ENCODE measurements at places on chromosomes 2 and 18.

- no peak for DNase-seq
These were observed 29.6 kb downstream of the CYRIA start for GRCh38 chr2:16635791-16636699.

GRCh38 chr2:100978582-100979191, 23.4 kb upstream of the RPL31 start:
- peak; percentile 24 for DNase-seq

- no peak for DNase-seq
These were observed 989.5 kb upstream of the CNTNAP5 start for GRCh38 chr2:123035541-123035940.

- DNase-seq: no peak
These were observed 72.8 kb upstream of the ZEB2 start for GRCh38 chr2:144592500-144593256.

DNA sequence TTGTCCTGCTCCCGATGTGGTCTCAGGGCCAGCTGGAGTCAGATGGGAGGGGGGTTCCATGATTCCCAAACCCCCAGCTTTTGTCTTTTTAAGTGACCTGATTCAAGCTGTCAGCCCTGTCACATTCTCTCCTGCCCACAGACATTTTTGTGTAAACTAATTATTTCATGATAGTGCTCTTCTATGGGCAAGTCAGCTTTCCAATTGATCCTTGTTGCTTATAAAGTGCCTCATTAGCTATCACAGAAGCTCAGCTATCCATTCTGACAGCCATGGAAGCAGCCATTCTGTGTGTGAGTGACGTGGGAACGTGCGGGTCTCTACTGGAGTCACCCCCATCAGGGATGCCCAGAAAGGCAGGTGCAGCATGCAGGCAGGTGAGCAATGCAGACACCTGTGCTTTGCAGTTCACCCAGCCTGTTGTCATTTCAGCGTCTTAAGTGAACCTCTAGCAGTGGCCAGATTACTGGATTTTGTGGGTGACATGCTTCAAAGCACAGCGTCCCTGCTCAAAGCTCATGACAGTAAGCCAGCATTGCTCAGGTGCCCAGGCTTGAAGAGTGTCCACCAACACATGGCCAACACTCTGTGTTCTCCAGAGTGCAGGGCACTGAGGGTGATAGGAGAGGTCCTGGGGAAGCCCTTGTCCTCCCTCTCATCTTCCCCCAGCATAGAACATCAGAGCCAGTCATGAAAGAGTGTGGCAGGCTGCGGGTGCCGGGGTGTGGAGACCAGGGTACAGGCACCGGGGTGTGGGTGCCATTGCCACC, 162.1 kb upstream of the SH3BP4 start:
- no peak for DNase-seq

- DNase-seq: no peak
These were observed 154.4 kb upstream of the EPAS1 start for GRCh38 chr2:46142546-46143428.

- no peak for DNase-seq
These were observed 10.8 kb upstream of the EFHD1 start for GRCh38 chr2:232622563-232622962.

- DNase-seq: no peak
These were observed 142.2 kb downstream of the MAP2 start for GRCh38 chr2:209565896-209566582.

- peak; percentile 97 for DNase-seq
These were observed 157.8 kb upstream of the SLC1A4 start for GRCh38 chr2:64831134-64831976.

DNA sequence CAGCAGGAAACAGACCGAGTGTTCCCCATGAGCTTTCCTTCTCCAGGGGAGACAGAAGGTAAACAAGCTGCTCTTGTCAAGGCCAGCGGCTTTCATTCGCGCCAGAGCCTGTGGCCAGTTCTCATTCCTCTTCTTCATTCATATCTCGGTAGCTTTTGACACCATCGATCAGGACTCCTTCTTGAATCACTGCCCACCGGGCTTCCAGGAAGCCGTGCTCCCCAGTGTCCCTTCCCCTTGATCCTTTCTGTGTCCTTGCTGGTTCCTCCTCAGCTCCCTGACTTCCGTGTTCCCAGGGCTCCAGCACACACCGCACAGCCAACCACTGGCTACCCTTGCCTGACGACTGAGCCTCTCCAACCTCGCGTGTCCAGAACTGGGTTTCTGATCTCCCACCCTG, 14.1 kb downstream of the SLC66A3 start:
- DNase-seq: no peak

GRCh38 chr2:10599921-10600320, 89.9 kb downstream of the NOL10 start:
- DNase-seq: no peak

DNA sequence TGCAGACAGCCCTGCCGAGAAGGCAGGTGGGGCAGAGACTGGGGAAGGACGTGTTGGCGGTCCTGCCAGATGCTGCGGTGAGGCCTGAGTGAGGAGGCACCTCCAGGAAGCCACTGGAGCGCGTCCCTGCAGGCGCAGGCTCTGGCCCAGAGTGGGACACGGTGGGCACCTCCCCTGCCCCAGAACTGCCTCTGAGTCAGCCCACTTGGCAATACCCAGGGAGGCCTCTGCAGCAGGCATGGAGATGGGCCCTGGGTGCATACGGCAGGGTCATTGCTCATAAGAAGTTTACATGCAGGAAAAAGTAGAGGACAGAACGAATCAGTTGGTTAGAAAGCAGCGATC, 195.9 kb downstream of the TFCP2L1 start:
- DNase-seq: no peak

DNA sequence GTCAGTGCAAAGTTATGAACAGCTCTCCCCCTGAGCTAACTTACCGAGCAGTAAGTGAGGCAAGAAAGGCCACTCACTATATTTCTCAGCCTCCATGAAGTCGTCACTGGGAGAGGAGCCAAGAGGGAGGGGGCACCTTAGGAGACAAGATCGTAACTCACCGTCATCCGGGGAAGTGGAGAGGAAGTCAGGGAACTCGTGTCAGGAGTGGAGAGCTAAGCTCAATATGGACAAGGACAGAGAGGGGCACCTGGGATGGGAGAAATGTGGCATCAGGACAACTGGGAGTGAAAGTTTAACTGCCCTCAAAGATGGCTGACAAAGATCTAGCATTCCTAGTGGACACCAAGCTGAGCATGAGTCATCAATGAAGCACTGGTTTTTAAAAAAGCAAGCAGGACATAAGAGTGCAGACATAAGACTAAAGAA, 37.1 kb downstream of the BCL11A start:
- no peak for DNase-seq

- DNase-seq: peak; percentile 77
These were observed 76.7 kb downstream of the TGIF1 start for GRCh38 chr18:3526421-3527354.

DNA sequence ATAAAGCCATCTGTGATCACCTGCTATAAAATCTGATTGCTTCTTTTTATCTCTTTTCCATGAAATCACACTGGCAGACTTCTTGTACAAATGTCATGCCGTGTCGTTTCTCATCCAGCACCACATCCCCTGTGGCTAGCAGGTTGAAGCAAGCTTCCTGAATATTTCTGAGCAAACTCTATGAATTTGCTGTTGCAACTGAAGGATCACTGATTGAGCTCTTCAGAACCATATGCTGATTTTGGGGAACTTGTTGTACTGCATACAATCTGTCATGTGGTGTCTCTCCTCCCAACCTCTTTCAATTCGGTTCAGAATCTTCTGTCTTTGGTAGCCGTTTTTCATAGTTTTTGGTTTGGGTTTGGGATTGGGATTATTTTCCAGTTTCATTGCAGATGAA, 57.7 kb upstream of the RBMS1 start:
- no peak for DNase-seq

GRCh38 chr18:75551071-75551470, 123.6 kb upstream of the SMIM21 start:
- peak; percentile 40 for DNase-seq

DNA sequence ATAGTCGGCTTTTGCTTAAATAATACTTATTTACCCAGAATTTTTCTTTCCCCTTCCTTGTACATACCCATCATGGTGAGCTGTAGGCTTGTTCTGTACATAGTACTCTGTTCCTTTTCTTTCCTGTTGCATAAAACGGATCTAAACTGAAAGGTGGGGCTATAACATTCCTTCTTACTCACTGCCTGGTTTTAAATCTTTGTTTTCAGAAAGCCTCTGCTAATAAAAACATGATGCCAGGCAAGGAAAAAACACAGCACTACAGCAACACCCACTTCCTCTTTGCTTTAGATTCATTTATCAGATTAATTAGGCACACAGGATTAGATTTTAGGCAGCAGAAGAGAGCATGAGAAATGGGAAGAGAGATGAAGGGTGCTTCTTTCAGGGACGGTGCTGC, 19.6 kb upstream of the STON1 start:
- DNase-seq: no peak

GRCh38 chr2:68737711-68738110, 3.1 kb downstream of the ARHGAP25 start:
- peak; percentile 26 for DNase-seq

DNA sequence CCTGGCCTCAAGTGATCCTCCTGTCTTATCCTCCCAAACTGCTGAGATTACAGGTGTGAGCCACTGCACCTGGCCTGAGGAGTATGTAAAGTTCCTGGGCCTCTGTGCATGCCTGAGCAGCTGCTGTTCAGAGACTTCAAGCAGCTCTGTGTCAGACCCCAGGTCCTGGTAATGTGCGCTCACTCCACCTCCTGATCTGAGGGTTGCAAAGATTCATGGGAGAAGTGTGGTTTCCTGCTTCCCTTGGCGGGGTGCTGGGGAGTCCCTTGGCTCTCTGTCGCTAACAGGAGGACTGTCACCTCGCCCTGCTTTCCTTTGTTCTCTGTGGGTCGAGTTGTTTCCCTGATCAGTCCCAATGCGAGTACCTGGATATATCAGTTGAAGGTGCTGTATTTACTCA, 8.6 kb upstream of the IL36A start:
- DNase-seq: no peak

DNA sequence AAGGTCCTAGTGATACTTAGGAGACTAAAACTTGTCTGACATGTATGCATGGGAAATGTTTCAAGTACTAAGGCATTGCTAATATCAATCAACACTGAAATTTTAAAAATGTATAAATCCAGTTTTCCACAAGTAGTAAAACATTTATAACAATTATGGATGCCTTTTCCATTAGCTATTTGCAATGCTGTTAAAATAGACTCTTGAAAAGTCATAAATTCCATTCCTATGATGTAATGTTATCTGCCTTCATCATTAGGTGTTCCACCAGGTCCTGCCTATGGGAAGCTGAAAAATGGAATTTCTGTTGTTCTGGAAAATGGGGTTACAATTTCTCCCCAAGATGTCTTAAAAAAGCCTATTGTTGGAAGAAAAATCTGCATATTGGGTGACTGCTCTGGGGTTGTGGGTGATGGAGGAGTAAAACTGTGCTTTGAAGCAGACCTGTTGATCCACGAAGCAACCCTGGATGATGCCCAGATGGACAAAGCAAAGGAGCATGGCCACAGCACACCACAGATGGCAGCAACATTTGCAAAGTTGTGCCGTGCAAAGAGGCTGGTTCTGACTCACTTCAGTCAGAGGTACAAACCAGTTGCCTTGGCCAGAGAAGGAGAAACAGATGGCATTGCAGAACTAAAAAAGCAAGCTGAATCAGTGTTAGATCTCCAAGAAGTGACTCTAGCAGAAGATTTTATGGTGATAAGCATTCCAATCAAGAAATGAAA, 18.7 kb downstream of the ELAC1 start:
- no peak for DNase-seq

GRCh38 chr2:202032846-202033316, 774 bp upstream of the FZD7 start:
- peak; percentile 92 for DNase-seq

GRCh38 chr2:129911363-129912065, 68.0 kb upstream of the RAB6C start:
- DNase-seq: no peak

DNA sequence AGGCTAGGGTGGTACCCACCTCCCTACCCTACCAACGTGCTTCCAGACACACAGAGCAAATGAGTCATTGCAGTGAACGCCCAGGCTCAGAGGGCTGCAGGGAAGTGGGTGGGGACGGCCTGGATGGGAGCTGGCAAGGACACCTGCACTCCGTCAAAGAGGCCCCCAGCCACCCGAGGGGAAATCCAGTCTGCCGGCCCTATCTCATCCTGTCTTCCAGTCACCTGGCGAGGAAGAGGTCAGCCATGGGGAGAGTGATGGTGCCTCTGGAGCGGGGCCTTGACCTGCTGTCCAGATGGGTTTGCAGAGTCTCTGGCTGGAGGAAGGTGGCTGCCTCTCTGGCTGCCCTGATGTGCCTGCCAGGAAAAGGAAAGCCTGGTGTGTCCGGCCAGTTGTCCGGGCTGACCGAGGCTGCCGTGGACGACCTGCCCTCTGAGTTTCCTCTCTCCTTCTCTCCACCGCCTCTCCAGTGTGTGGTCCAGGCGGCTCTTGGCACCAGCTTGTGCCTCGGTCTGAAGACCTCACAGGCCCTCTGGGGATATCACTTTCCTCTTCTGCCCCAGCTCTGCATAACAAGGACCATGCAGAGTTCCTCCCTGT, 209.7 kb upstream of the COPS8 start:
- DNase-seq: peak; percentile 20

- no peak for DNase-seq
These were observed 121.9 kb upstream of the GATA6 start for GRCh38 chr18:22047485-22047884.

- DNase-seq: no peak
These were observed 525.4 kb downstream of the CCDC85A start for GRCh38 chr2:56709181-56709580.

DNA sequence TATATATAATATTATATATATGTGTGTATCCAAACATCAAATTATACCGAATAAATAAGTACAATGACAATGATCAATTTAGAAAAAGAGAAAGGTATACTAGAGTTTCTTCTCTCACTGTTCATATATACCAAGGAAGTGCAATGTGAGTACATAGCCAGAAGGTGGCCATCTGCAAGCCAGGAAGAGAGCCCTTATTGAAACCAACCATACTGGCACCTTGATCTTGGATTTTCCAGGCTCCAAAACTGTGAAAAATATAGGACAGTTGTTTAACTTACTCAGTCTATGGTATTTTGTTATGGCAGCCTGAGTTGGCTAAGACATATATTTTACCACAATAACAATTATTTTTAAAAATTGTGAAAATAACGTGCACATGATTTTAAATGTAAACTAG, 1490.2 kb upstream of the SLC39A10 start:
- peak; percentile 37 for DNase-seq

- no peak for DNase-seq
These were observed 4.7 kb downstream of the CREB1 start for GRCh38 chr2:207534417-207534816.

- peak; percentile 92 for DNase-seq
These were observed 213.6 kb downstream of the TNS1 start for GRCh38 chr2:217789003-217789735.
